ENCODE measurements at places on chromosomes 2 and 18. TPM values are rescaled to one million over a fixed set of nuclear protein-coding genes. Genes with fewer than 3 reads are reported as not detected.

DNA sequence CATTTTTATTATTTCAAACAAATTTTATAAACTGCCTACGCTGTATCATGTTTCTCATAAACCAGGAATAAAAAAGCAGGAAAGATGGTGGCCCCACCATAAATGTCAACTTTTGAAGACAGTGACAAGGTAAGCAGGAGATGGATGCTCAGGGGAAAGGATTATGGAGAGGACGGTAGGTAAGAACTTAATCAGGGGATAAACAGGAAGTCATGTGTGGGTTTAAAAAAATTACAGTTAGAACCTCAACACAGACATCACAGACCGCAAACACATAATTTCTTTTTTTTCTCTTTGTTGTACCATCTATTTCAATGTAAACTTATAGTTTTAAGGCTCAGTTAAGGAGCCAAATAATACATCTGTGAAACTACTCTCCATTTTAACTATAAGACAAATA lies 575.2 kb upstream of the SLC8A1 start:
- DNase-seq = no peak

- peak; percentile 47 for DNase-seq
These were observed 84.9 kb downstream of the CMPK2 start for GRCh38 chr2:6780765-6781274.

DNA sequence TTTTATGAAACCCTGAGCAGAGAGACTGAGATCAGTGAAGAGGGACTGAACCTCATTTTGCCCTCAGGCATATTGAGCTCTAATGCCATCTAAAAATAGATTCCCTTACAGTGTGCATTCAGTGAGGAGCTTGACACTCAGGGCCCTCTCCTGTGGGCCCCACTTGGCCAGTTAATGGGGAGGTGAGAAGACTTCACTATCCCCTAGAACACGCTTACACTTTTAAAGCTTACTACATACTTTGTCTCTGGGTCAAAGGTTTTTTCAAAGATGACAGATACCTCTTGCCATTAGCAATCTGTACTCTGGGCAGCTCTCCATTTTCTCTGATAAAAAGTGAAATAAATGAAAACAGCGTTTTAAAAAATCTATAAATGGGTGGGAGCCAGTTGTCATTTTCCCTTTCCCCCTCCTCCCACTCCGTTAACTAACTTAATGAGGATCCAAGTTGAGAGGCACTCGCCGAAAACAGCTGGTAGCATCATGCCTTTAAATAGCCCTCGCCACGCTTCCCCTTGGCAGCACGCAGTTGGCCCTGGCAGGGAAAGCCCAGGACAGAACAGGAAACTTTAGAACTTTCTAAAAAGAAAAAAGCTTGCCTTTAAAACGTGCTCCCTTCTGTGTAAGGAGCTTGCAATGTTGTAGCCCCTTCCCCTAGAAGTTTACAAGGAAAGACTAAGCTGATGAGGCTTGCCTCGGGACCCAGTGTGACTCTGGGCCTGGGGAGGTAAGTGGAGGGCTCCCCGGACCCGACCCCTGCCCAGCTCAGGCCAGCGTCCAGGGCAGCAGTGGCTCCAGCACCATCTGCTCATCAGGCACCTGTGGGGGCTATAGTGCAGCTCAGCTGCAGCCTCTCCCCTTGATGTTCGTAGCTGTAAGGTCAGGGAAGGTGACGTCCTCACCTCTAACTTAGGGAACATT lies 58.8 kb upstream of the FOSL2 start:
- DNase-seq = no peak

The TNFAIP6 gene
- total RNA-seq = 0.42 TPM

The TFCP2L1 gene
- total RNA-seq = 0.10 TPM

Measured in HT1080 (cell line).